Stimulated activated CD4-positive, alpha-beta T cell treated with anti-CD3 and anti-CD28 coated beads, Interleukin-4, amount 100 ng/mL, for 24 hours (primary cell): ENCODE measurements at places on chromosomes 1 and 21.

DNA sequence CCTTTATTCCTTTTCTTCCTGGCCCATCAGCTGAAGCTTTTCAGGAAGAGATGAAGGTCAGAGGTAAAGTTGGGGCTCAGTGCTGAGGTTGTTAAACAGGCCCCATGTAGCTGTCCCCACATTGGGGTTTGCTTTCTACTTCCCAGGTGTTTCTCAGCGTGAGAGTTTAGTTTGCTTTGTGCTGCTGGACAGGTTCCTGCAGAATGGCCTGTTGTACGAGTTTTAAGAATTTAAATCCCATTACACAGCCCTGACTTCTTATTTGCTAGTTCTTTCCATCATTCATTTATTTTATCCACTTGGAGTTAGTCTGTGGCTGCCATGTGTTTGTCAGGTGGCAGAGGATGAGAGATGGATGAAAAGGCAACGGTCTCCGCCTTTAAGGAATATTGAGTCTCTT, 19.2 kb downstream of the CTPS1 start:
- no peak for DNase-seq

- DNase-seq = no peak
These were observed 17.4 kb downstream of the NDUFS5 start for GRCh38 chr1:39043513-39043912.

- DNase-seq = no peak
These were observed 4.1 kb upstream of the GRIK3 start for GRCh38 chr1:37038227-37039093.

DNA sequence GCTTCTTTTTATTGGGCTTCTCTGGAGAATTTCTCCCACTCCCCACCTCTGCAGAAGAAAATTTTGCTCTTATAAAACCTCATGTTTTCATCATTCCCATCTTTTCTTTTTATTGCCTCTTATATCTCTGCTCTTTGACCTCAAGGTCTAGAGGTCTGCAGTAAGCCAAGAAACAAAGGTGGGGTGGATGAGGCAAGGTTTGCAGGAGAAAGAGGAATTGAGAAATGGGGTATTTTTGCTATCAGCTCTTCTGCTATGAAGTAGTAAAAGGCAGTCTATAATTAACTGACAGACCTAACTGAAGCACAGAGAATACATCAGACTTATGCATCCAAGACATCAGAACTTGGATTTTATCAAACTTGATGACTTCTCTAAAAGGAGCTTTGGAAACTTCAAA, 22.9 kb downstream of the SYT11 start:
- DNase-seq = no peak

DNA sequence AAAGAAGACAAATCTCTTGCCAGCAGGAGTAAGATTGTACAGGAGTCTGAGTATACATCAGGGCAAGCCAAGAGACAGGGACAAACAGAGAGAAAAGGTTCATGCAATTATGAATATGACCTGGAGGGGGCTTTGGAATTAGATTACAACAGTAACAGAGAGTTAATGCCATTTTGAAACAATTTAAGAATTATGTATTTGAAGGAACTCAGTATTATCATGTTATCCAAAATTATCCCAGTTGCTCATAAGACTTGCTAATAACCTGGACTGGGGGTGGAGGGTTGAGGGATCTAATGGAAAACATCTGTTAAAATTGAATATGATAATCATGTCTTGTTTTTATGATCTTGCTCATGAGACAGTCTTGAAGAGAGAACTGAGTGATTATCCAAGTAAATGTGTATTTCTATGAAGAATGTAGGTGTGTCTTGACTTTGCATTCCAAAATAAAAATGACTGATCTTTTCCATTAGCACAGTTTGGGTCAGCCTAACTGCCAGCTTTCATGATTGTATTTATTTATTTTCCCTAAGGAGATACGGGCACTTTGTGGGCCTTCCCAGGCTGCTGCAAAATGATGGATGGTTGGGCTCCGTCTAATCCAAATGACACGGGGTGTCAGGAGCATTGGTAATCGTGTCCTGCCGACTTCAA, 117.7 kb downstream of the ERG start:
- no peak for DNase-seq
